ENCODE measurements at places on chromosomes 7 and 10.

DNA sequence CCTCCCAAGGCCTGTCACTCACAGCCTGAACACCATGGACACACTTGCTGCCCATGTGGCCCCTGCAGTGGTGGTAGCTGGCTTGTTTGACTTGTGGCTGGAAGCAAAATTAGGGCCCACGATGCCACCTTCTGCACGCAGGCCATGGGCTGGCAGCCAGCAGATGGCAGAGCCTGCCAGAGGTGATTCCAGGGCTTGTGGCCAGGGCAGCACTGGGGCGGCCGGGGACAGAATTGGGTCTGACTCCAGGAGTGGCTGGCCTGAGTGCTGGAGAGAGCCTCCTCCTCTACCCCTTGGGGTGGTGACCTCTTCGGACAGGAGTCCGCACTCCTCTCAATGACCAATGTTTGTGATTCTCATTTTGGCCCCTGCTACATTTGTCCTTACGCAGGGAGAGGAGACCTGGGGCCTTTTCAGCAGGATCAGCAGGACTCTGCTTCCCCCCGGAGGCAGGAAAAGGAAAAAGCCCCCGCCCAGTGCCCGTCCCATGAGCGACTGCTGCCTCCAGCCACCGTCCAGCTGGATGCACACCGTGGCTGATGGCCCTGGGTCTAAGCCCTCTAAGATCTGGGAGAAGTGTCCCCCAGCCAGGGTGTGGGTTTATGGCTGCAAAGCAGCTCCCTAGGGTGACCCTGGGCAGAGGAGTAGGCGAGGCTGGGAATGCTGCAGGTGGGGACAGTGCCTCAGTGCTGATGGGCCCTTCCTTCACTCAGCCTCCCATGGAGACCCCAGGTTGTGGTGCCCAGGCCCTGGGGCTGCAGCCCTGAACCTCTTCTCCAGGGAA lies 26.5 kb downstream of the DNAJB12 start:
- peak; percentile 60 for DNase-seq

DNA sequence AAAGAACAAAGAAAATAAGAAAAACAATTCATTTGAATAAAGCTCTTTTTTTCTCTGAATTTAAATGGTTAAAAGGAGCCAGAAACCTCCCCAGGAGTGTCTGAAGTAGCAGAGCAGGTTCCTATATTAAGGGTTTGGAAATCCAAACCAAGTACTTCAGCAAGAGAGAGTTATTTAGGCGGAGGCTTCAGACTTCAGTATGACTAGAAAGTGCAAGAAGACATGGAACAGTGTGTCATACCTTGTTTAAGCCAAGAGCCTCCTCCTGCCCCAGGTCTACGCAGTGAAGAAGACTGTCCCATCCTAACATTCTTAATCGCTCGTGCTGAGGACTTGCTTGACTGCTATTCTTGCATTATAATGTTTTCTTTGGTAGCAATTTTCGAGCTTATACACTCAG lies 51.3 kb downstream of the ODAD2 start:
- DNase-seq = no peak

GRCh38 chr10:6561552-6561951 lies 18.5 kb downstream of the PRKCQ start:
- no peak for DNase-seq

GRCh38 chr10:105800641-105801040 lies 1159.6 kb downstream of the SORCS3 start:
- DNase-seq = no peak

DNA sequence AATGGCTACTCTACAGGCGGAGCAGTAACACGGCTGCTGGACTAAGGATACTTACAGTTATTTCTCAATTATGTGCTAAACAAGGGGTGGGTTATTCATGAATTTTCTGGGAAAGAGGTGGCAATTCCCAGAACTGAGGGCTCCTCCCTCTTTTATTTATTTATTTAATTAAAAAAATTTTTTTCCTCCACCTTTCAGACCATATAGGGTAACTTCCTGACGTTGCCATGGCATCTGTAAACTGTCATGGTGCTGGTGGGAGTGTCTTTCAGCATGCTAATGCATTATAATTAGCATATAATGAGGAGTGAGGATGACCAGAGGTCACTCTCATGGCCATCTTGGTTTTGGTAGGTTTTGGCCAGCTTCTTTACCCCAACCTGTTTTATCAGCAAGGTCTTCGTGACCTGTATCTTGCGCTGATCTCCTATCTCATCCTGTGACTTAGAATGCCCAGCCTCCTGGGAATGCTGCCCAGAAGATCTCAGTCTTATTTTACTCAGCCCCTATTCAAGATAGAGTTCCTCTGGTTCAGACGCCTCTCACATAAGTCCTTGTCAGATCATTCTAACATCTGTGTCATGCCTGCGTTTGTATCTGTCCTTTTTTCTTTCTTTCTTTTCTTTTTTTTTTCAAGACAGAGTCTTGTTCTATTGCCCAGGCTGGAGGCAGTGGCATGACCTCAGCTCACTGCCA lies 15.9 kb upstream of the STOX1 start:
- no peak for DNase-seq

Measured in stimulated activated CD4-positive, alpha-beta T cell treated with anti-CD3 and anti-CD28 coated beads, Interleukin-1b, Interleukin-23, amount 100 ng/mL, for 48 hours (primary cell).